ENCODE measurements at places on chromosomes 7 and 10. TPM values are rescaled to one million over a fixed set of nuclear protein-coding genes. Genes with fewer than 3 reads are reported as not detected.

The HSPA14 gene
- total RNA-seq = 27.3 TPM

The GSTO2 gene
- 0.38 TPM for total RNA-seq

The PPP1R9A gene
- 0.51 TPM for total RNA-seq

DNA sequence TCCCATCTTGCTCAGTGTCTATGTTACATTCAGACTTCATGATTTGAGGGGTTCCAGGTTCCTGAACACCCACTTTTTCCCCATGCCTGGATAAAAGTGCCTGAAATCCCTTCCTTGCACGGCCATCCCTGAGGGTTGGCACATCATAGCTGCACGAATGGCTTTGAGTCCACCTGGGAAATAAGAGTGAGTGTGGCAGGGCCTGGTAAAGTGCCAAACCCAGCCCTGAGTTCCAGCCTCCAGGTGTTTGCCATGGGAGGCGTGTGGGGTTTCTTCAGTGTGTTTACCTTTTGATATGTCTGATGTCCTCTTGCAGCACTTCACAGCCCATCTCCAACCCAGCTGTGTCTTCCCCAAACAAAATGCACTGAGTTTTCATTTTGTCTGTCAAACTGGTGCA lies 145.7 kb downstream of the PAXIP1 start:
- no peak for DNase-seq

DNA sequence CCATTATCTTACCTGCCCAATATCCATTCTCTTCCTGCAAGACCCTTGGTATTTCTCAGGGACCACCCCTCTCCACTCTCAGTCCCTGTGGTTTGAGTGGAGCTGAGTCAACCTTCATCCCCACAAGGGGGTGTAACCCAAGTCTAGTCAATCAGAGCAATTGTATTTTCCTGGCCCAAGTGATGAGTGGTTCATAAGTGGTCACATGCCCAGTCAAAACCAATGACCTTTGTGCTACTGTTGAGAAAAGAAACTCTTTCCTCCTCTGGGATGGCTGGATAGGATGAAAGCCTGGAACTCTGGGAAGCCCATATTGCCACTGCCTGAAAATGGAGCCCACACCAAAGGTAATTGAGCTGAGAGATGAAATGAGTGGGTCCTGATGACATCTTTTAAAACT lies 93.6 kb downstream of the SNX10 start:
- no peak for DNase-seq

GRCh38 chr7:108196004-108196403 lies 65.8 kb upstream of the LAMB4 start:
- DNase-seq = peak; percentile 82

GRCh38 chr7:111763221-111763801 lies 201.0 kb upstream of the IMMP2L start:
- peak; percentile 56 for DNase-seq
